ENCODE measurements at places on chromosomes 7 and 10.

DNA sequence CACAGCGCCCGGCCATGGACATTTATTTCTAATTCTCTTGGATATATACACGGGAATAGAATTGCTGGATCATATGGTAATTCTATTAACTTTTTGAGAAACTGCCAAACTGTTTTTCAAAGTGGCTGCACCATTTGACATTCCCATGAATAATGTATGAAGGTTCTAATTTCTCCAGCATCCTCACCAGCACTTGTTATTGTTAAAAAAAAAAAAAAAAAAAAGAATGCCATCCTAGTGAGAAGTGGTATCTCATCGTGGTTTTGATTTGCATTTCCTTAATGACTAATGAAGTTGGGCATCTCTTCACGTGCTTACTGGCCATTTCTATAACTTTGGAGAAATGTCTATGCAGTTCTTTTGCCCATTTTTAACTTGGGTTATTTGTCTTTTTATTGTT lies 13.5 kb downstream of the CNNM2 start:
- no peak for DNase-seq

DNA sequence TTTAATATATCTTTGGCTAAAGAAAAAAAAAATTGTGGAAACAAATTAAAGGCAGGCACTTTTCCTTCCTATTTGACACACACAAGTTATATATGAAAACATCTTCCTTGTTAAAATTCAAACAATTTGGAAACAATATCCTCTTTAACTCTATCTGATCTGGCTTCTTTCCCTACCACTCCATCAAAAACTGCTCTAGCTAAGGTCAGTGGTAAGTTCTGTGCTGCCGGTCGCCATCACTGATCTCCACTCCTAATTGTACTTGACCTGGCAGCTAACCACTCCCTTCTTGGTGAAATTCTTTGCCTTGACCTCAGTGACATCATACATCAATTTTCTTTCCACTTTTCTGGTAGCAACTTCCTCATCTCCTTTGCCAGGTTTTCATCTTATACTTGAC lies 47.9 kb upstream of the MRLN start:
- DNase-seq = no peak

DNA sequence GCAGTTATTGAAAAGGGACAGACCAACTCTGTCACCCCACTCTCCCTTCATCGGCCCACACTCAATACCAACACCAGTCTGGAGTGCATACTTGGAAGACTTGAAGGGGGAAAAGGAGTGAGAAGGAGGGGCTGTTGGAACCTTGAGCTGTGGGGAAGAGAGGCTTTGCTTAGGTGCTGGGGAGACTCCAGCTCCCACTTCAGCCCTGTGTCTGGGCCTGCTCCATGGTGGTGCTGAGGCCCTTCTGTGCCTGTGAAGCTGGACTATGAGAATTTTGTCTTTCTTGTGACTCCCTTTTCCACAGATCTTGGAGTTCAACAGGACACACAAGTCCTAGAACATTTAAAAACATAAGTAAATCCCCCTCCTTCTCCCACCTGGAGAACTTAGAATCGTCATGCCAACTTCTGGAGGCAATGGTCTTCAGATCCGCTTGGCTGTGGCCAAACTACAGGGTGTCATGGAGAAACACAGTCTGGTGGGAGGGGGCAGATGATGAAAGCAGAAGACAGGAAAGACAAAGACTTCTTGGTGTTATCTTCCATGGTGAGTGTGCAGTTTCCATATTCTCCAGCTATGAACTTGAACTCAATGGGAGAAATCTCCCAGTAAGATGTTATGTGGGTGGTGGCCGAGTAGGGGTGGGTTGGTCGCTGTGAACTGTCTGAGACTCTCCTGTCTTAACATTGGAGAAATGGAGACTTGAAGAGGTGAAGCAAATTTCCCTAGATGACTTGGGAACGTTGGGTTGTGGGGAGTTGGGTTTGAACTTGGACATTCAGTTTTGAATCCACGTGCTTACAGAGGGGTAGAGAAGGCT lies 18.4 kb upstream of the GIMAP8 start:
- no peak for DNase-seq

GRCh38 chr7:139876622-139877283 lies 47.7 kb downstream of the TBXAS1 start:
- DNase-seq = no peak

DNA sequence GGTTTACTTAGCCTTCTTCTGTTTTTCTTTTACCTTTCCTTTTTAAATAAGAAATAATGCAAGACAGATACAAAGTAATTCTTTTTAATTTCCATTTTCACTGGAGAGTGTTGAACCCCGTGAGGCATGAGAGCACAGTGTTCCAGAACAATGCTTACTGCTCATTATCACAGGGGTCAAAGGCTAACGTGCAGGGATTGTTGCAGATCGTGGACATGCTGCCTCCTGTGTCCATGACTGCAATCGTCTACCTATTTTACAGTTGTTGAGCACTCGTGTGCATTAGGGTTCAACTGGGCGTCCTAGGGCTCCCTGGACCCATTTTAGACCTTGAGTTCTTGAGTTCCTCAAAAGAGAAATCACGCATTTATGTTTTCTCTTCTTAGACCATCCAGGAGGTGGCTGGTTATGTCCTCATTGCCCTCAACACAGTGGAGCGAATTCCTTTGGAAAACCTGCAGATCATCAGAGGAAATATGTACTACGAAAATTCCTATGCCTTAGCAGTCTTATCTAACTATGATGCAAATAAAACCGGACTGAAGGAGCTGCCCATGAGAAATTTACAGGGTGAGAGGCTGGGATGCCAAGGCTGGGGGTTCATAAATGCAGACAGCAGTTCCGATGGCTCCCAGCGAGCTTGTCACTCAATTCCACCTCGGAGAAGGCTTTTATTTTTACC lies 124.2 kb downstream of the EGFR start:
- no peak for DNase-seq

Data from CD4-positive, alpha-beta T cell treated with Interleukin-15 for 1 hour (primary cell).